ENCODE measurements at places on chromosomes 12 and 14.

DNA sequence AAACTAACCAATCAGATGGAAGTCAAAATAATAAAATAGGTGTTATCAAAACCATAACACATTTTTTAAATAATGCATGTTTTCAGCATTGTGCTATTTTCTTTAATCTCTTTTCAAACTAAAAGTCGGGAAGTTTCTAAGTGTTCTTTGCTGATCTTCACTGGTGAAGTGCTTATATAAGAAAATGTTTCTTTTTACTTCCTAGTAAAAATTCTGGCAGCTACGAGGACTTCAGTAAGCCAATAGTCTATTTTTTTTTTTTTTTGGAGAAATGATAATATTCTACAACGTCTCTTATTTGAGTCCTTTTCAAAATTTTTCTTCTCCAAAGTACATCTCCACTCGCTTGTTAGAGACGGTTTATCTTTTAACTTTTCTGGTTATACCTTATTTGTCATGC, 448.0 kb downstream of the SLC6A15 start:
- no peak for DNase-seq

GRCh38 chr12:13223941-13224340, 27.4 kb downstream of the EMP1 start:
- no peak for DNase-seq

DNA sequence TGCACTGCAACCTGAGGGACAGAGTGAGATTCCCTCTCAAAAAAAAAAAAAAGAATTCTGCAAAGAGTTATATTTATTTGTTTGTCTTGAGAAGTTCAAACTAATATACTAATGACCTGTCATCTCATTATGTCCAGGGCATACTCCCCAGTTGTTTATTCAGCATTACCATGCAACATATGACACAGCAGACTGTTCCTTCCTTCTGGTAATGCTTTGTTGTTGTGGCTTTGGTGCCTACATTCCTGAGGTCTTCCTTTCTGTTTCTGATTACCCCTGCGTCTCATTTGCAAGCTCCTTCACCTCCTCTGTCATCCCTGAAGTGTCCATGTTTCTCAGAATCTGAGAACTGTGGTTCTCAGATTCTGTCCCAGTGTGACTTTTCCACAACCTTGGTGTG, 55.3 kb downstream of the DERA start:
- DNase-seq: no peak

- no peak for DNase-seq
Measured at GRCh38 chr14:21149641-21150367, 6.1 kb downstream of the OR5AU1 start.

DNA sequence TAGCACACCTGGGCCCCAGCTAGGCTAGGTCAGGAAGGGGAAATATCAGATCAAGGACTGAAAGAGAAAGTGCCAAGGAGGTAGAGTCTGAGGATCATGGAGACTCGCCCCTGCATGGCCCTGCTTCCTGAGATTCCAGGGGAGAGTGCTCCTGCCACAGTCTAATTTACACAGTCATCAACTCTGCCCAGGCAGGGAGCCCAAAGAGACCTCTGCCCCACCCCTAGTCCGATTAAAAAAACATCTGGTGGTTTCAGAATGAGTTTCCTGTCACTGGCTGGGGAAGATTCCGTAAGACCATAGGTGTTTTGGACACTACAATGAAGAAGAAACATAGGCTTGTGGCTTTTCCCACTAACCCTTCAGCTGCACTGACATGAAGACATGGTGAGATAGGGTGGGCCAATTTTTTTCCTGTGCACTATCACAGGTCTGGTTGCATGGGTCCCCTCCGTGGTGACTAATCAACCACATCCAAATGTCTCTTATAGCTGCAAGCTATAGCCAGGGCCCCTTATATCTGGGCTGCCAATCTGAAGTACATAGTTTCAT, 31.5 kb upstream of the GZMB start:
- DNase-seq: peak; percentile 55

GRCh38 chr14:101781240-101782061, 19.9 kb downstream of the PPP2R5C start:
- peak; percentile 25 for DNase-seq

DNA sequence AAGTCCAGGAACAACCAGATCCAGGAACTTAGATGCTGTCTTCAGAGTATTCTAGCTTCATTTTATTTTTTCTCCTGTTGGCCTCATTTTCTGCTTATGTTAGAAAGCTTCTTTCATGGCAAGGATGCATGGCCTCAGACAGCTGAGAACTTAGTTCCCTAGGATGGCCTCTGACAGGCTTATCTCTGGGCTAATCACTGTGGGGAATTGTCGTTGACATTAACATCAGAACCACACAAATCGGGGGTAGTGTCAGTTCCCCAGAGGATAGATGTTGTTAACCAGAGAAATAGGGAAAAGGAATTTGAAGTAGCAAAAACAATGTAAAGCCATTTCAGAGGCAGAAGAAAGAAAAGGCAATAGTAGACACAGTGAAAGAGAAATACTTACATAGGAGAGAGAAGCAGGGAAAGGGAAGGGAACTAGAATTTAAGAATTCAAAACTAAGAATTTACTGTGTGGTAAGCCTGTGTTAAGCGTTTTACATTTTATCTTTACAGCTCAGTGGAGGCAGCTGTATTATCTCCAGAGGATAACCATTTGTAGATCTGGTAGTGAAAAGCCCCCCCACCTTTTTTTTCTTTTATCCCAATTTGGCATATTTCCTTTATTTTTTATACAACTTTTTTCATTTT, 21.8 kb downstream of the FUT8 start:
- DNase-seq: no peak

DNA sequence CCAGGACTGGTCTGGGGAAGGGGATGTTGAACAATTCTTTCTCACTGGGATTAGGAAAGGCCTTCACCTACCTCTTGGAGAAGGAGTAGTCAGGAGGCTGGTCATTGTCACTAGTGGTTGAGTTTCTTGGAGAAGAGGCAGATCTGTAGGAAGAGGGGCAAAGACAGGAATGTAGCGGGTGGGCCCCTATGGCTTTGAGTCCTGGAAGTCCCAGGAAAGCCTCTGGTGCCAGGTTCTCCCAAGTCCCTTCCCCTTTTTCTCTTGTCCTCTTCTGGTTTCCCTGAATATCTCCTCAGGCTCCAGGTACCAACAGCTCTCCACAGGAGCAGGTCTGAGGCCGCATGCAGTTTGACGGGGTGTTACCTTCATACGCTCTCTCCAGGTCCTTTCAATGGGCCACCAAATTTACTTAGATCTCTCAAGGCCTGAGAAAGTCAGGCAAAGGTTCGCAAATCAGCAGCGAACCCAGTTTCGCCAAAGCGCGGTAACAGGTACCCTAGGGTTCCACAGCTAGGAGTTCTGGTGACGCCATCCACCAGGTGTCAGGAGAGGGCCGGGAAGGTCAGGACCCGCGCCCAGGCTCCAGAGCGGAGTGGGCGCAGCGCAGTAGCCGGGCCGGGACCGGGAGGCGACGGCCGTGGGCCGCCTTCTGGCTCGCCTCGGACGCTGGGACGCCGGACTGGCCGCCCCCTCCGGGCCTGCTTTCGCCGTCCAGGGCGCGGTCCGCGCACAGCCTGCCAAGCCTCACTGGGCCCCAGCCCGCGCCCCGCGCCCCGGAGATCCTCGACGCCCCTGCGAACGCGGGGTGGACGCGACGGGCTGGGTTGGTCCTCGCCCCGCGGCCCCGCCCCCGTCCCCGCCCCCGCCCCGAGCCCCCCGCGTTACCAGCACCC, 795 bp downstream of the SMAGP start:
- peak; percentile 69 for DNase-seq

- DNase-seq: no peak
Measured at GRCh38 chr12:42996869-42997431, 407.4 kb upstream of the PRICKLE1 start.

- no peak for DNase-seq
Measured at GRCh38 chr14:21669284-21669683, 4.3 kb downstream of the OR4E1 start.

- no peak for DNase-seq
Measured at GRCh38 chr14:34110531-34110930, 159.7 kb upstream of the EGLN3 start.

DNA sequence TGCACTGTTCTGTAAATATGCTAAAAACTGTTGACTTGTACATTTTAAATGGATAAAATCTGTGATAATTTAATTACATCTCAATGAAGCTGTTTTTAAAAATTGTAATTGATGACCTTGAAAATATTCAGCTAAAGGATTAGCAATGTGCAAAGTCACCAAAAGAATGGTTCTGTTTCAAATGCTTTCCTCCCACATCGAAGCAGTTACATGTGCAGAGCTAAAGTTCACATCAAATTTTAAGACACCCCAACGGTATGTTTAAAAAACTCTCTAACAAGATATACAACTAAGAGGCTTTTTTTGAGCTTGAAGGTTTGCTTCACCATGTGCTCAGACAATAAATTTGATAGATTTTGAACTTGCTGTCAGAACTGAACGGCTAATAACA, 114.6 kb upstream of the KRAS start:
- no peak for DNase-seq

DNA sequence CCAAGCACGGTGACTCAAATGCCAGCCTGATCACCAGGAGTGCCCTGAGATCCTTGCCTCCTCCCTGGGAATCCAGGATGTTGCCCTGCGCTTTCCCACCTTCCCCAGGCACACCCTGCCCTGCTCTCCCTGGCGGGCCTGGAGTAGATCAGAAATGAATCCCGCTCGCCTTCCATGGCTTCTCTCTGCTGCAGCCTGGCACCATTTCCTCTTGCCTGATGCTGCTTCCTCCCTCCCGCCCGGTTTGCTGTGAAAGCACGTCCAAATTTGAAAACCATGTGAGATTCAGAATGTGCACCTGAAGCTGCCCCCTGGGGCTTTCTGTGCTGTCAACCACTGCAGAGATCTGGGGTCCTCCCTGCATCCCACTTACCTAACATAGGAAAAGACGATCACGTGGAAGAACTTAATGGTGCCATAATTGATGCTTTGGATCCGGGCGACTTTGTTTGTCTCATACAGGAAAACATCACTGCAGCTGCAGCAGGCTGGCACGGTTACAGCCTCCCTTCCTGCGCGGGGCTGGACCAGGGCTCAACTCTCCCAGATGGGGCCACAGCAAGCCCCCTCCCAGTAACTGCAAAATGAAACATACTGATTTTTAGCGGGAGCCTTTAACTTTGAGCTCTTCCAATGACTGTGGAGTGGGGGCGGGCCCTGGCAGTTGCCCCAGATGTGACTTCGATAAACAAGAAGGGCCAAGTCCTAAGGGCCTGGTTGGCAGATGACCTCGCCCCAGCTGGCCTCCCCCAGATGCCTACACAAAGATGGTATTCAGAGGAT, 24.9 kb upstream of the C12orf76 start:
- peak; percentile 17 for DNase-seq

DNA sequence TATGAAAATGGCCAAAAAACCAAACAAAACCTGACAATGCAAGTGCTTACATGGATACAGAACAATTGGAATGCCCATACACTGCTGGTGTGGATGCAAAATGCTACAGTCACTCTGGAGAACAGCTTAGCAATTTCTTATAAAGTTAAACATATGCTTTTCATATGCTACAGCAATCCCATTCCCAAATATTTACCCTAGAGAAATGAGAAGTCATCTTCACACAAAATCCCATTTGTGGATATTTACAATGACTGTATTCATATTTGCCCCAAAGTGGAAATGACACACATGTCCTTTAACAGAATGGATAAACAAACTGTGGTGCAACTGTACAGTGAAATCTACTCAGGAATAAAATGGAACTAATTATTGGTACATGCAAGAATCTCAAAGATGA, 20.4 kb downstream of the SAV1 start:
- DNase-seq: no peak

DNA sequence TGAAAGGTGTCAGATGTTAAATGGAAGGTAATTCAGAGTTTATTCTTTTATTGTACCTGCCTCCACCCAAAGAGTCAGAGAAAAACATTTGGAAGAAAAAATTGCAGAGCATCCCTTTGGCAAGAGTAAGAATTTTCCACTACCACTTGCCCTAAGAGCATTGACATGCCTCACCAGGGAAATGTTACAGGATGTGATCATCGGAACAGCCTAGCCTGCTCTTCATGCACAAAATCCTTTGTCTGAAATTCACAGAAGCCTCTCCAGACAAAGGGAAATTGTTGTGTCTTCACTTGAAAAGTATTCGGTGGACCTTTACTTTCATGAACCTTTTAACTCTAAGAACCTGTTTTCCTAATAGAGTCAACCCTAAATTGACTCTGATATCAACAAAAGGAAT, 36.9 kb downstream of the ATP2A2 start:
- no peak for DNase-seq

DNA sequence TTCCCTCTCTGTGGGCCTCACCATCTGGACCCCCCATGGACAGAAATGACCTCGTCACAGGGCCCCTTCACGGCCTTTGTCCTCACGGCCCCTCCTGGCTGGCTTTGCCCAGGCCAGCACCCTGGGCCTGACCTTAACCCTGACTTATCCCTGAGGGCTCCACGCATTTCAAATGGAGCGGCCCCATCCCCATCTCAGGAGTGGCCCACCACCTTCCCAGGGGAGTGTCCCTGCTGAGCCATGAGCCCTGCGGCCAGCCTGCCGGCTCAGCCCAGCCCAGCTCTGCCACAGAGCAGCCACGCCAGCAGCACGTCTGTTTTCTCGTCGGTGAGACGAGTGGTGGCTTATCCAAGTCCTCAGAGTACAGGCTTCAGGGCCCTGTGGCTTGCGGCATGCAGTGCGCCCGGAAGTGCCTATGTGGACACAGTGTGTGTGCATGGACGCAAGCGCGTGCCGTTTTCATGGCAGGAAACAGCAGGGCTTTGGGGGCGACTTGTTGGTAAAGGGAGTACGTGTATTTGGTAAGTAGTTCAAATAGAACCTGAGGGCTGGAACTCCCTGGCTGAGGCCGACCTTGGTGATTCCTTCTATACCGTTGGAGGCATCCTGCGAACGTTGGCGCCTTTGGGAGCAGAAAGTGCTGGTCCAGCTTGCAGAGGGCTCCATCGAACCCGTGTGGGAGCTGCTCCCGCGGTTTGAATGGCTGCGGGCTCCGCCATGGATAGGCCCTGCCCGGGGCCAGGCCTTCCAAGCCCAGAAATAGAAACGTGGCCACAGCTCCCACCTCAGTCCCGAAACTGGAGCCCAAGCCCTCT, 52.1 kb downstream of the LRCOL1 start:
- no peak for DNase-seq

- DNase-seq: no peak
Measured at GRCh38 chr12:65568517-65568916, 255.8 kb upstream of the HMGA2 start.

- no peak for DNase-seq
Measured at GRCh38 chr12:46402451-46402850, 29.9 kb upstream of the SLC38A2 start.

DNA sequence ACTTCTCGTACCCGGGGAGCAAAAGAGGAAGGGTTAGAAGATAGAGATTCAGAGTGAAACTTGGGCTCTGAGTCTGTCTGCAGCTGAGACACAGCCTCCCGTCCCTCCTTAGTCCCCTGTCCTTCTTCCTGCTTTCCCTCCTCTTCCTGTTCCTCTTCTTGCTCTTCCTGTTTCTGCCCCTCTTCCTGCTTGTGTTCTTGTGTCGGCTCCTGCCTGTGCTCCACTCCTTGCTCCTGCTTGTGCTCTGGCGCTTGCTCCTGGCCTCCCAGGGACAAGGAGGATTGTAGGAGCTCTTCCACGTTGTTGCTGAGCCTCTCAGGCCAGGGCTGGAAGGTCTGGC, 3.0 kb downstream of the ACRBP start:
- DNase-seq: no peak
